ENCODE measurements at places on chromosomes 4 and X.

DNA sequence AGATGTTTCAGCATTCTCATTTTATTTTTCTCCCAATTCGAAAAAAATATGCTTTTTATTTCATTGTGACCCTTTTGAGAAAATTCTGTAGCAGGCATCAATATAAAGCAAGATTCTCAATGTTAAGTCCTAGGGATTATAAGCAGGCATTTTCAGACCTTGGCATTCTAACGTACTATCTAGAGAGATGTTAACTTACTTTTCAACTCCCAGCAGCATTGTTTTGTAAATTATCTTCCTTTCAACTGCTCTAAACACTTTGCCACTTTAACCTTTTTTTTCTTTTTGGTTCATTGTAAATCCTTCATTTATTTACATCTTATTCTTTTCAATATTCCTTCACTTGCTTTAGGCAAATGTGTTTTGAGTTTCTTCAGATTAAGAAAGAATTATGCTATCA, 333.2 kb downstream of the ARHGAP24 start:
- no peak for DNase-seq

- no peak for DNase-seq
These were observed 86.1 kb upstream of the NPY2R start for GRCh38 chr4:155122382-155122781.

DNA sequence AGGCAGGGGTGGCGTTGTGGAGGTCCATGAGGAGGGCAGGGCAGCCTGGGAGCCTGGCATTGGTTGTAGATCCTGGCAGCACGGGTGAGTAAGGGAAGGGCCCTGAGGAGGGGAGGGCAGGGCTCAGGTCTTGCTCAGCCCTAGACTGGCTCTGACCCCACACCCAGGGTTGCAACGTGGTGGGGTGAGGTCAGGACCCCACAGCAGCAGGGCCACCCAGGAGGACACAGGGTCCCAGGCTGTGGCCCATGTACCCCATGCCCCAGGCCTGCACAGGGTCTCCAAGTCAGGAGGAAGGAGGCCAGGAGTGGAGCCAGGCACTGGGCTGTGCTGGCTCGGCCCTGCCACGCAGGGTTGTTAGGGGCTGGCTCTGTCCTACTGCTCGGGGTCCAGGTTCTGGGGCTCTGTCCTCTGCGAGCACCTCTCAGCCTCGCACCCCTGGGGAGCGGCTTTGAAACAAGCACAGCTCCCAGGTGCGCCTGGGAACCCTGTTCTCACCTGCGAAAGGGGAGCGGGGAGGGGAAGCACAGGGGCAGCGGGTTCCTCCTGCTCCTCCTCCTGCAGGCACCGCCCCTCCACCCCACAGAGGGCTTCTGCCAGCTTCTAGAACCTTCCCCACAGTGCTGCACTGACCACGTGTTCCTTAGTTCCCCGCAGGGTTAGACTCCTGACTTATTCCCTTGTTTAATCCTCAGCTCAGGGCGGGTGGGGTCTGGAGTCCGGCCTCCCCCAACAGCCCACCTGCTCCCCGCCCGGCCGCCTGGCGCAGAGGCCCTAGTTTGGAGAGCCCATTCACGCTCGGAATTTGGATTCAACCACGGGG, 20.4 kb downstream of the MSANTD1 start:
- no peak for DNase-seq

DNA sequence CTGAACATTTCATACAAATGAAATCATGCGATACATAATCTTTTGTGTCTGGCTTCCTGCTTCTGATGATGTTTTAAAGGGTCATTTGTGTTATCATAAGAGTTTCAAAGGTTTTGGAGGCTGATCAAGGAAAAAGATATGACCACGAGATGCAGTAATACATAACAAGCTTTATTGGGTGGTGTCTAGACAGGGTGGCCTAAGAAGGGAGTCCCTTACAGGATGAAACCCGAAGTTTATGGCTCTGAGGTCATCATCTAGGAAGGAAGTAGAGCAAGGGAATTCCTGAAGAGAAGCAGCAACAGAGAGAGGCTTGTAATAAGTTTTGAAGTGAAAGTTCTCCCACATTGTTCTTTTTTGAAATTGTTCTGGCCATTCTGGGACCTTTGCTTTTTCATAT, 40.8 kb upstream of the SOD3 start:
- no peak for DNase-seq

DNA sequence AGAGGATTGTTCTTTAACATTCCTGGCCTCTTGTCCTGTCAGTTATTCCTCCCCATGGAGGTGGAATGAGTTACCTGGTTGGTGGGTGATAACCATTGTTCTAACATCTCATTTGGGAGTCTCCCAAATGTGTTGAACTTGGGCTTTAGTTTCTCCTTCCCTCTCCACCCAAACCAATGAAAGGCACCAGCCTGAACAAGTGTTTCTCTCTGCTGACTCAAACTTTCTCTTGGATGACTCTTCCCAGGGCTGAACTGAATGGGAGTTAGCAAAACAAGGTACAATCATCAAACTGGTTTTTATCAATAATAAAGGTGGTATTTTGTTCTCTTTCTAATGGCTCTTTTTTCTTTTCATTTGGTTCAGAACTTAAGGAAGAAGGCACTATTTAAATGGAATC, 2.7 kb downstream of the DYNLT3 start:
- DNase-seq = no peak

DNA sequence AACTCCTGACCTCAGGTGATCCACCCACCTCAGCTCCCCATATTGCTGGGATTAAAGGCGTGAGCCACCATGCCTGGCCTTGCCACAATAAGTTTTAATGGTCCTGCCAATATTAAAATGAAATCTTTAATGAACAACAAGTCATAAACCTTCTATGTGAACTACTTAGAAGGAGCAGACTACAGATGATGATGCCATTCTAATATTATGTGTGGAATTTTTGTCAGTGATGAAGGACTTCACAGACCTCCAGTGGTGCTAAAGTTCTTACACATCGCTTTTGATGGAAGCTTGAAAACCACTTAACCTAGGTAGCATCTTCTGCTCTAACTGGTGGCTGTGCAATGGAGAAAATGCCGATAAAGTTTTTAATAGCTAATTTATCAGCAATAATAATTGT, 331.4 kb downstream of the CCSER1 start:
- DNase-seq = peak; percentile 44

DNA sequence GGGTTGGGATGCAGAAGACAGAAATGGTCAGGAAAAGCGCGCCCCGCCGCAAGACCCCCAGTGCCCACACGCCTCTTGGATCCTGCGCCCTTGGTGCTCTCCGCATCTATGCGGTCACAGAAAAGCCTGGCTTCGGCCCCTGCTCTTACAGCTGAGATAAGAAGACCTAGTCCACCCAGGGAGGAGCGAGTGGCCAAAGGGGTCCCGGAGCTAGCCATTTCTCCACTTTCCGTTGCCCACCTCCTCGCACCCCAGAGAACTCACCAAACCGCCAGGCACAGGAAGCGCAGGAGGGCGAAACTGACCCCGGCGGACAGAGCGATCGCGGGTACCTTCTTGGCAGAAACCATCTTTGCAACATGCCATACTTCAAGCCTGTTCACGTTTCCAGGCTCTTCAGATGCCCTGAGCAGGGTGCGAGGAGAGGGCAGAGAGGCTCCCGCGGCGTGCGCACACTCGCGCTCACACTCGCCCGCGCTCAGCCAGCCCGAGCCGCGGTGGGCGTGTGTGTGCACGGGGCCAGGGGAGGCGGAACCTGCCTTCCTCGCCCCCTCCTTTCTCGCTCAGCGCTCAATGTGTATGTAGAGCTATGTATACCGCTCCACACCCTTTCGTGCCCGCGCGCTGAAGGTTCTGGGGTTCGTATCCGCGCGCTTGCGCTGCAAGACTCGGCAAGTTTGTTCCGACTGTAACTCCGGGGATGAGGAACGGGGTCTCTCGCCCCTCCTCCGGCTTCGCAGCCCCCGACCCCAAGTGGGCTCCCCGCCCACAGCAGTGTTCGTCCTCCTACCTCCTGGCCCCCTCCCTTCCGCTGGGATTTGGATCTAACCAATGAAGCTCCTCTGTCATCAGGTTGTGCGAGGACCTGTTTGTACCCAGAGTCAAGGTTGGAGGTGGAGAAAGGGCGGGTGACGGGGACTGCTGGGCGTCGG, at the start of gene GABRA4:
TSS of gene GABRA4 (minus strand) at position 507 of the 932 bp plus-strand sequence. CDS start at position 350, 157 bp downstream.
- no peak for DNase-seq

- DNase-seq = no peak
These were observed 140.5 kb downstream of the GRIA3 start for GRCh38 chrX:123324625-123325024.

GRCh38 chr4:123824524-123824923, 427.9 kb downstream of the SPRY1 start:
- peak; percentile 69 for DNase-seq

- DNase-seq = no peak
These were observed 311.8 kb downstream of the HS3ST1 start for GRCh38 chr4:11116940-11117339.

DNA sequence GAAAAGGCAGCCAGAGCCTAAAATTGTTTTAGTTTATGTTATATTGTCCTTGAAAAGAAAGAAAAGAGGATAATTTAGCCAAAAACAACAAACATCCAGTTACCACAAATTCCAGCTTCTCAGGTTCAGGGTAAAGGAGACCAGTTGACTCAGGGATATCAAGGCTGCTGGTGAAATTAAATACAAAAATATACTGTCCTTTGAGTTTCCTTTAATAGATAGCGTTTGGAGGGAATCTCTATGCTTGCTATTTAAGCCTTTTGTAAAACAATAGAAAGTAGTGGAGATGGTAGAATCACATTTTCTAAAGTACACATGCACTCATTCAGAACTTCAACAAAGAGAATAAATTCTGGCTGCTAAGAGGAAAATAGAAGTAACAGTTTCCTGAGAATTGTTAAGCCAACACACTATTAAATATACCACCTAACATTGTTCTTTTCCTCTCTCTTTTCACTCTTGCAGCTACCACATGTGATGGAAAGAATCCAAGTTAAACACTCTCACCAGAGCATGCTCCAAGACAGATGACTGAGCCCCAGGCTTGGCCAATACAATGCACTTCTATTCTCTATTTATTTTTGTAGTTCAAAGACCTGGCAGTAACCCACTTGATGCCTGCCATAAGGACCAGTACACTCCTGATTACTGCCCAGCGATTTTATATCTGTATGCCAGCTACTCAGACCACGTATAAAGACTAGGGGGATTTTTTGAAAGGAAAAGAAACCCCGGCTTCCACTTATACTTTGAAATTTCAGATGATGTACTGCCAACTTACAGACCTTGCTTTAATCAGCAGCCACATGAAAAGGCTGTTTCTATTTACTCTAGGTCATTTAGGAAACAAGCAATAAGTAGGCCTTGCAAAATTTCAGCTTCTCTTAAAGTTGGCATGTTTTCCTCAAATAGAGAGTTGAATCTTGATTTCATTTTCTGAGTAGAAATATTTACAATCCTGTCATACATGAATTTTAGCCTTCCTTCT, 756.9 kb downstream of the FAT4 start:
- peak; percentile 86 for DNase-seq

DNA sequence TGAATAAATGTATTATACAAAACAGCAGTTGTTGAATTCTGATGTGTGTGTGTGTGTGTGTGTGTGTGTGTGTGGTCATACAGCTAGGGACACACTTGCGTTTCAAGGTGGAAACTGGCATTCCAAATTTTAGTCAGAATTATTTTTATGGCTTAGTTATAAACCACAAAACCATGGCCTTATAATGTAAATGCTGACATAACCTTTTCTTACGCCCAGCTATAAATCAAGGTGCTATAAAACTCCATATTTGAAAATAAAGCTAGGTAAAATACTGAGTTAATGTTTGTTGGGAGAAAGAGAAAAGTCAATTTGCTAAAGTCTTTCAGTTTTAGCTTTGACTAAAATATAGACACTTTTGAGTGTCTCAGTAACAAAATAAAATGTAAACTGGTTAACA, 345.1 kb upstream of the NR3C2 start:
- DNase-seq = no peak

GRCh38 chrX:9438933-9439494, 25.8 kb upstream of the TBL1X start:
- DNase-seq = peak; percentile 77

- DNase-seq = no peak
These were observed 4.0 kb upstream of the ITM2A start for GRCh38 chrX:79371101-79371500.

DNA sequence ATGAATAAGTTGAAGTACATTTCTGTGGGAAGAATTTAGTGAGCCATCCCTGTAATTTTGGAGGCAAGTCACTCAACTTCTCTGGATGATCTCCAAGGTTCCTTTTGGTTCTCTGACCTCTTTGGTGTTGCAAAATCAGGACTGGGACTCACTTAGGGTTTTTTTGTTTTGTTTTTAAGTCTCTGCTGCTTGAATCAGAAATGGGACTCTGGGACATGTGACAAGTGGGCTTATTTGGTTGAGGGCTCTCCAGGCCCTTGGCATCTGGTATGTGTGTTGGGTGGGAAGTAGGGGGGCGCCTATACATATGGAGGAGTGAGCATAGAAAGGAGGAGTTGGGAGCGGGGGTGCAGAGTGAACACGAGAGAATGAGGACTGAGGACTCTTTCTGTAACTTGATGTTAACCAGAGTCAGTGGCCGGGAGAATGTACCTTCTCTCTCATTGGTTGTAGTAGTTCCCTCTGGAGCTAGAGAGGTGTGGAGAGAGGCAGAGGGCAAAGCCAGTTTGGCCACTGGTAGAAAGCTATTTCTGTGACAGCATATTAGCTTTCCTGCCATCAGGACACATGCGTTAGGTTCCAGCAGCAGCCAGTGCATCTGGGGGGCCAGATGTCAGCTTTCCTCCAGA, 1.9 kb downstream of the ARHGAP10 start:
- peak; percentile 68 for DNase-seq

GRCh38 chr4:158450741-158451140, 70.9 kb upstream of the RXFP1 start:
- no peak for DNase-seq

- DNase-seq = no peak
These were observed 90.0 kb downstream of the ELOVL6 start for GRCh38 chr4:110108422-110108821.

DNA sequence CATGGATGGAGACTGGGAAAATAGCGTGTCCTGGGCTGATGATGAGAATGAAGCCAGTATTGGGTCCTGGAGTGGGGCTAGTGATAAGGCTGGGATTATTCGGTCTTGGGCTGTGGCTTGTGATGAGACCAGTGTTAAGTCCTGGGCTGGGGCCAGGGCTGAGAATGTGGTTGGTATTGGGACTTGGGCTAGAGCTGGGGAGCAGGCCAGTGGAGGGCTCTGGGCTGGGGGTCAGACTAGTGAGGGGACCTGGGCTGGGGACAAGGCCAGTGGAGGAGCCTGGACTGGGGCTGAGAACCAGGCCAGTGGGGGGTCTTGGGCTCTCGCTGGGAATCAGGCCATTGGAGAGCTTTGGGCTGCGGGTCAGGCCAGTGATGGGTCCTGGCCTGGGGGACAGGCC, 6.7 kb downstream of the ARMCX4 start:
- DNase-seq = no peak

GRCh38 chr4:23269566-23269965, 576.8 kb downstream of the GBA3 start:
- no peak for DNase-seq

DNA sequence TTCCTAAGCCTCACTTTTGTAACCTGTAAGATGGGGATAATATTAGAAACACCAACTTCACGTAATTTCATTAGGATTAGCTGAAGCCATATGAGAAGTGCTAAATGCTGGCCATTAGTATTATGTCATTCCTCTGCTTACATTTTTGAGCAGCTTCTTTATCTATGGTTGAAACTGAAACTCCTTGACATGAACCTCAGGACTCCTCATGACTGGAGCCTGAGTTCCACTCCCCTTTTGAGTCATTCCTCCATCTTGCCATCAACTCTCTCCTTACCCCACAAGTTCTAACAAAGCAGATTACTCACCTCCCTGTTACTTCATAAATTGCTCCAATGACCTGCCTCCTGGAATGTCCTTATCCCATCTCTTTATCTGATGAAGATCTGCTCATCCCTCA, 123.2 kb upstream of the KCNIP4 start:
- DNase-seq = peak; percentile 12

All from iris pigment epithelial cell (primary cell).